Choroid plexus epithelial cell (primary cell): ENCODE measurements at places on chromosomes 1 and 21.
A peak's percentile ranks its signal among the peaks of the same experiment; 100 is the strongest.

DNA sequence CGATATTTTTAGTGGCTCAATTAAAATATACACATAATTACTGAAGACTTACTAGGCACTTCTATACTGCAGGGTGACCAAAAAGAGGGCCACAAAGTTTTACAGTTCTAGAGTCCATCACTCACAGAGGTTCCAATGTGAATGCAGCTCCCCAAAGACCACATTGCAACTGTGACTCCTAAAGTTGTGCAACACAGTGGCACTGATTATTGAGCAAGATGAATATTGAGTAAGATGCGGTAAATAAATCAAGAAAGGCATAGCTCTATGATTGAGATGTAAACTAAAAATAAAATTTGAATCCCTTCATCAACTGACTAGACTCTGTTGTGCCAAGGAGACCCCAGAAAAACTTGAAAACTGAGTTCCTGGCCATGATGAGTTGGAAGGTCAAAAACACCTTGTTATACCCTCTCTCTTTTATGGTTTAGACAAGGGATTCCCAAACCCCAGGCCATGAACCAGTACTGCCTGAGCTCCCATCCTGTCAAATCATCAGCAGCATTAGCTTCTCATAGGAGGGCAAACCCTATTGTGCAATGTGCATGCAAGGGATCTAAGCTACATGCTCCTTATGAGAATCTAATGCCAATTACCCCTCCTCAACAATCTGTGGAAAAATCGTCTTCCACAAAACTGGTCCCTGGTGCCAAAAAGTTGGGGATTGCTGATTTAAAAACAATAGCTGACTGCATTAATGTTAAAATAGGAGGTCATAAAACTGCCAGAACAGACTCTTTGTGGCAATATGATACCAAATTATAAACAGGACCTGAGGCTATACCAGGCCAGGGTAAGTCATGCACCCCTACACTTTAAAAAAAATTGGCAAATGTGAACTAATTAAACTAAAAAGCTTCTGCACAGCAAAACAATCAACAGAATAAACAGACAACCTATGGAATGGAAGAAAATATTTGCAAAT lies 94.3 kb downstream of the ADGRL4 start:
- DNase-seq: peak; percentile 19

GRCh38 chr1:28339551-28339950 lies 10.7 kb downstream of the MED18 start:
- DNase-seq: no peak

GRCh38 chr1:11044086-11044848 lies 2.8 kb downstream of the MASP2 start:
- no peak for DNase-seq

DNA sequence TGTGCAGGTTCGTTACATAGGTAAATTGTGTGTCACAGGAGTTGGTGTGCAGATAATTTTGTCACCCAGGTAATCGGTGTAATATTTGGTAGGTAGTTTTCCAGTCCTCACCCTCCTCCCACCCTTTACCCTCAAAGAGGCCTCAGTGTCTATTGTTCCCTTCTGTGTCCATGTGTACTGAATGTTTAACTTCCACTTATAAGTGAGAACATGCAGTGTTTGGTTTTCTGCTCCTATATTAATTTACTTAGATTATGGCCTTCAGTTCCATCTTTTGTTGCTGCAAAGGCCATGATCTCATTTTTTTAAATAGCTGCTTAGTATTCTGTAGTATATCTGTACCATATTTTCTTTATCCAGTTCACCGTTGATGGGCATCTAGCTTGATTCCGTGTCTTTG lies 87.3 kb downstream of the RPS6KC1 start:
- no peak for DNase-seq

DNA sequence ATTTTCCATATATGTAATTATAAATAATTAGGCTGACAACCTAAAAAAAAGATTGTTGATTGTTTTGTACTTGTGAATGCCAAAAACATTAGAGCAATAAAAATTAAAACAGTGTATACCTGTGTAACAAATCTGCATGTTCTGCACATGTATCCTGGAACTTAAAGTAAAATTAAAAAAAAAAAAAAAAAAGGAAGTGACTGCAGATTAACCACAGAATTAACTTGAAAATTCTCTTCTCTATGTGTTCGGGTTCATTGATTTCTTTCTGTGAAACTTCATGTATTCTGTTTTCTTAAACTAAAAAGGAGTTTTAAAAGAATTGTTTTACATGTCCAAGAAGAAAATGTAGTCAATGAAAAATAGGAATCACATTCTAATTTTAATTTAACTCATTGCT lies 95.7 kb downstream of the FASLG start:
- DNase-seq: no peak
